ENCODE measurements at places on chromosomes 12 and 14. TPM values are rescaled to one million over a fixed set of nuclear protein-coding genes. Genes with fewer than 3 reads are reported as not detected.

RND1 gene
- total RNA-seq, result 0.12 TPM

BDKRB1 gene
- 19.8 TPM for total RNA-seq

ACOT6 gene
- total RNA-seq, result not detected

CLEC1B gene
- not detected for total RNA-seq

SLC25A47 gene
- not detected for total RNA-seq

BEST3 gene
- 0.12 TPM for total RNA-seq

LMNTD1 gene
- 1.9 TPM for total RNA-seq

TAS2R50 gene
- 3.5 TPM for total RNA-seq

PSEN1 gene
- total RNA-seq, result 67.2 TPM

STAC3 gene
- total RNA-seq, result 0.50 TPM

CD69 gene
- total RNA-seq, result 0.11 TPM

PTCSC3 gene
- not detected for total RNA-seq

MYO1H gene
- total RNA-seq, result not detected

MGST1 gene
- 88.5 TPM for total RNA-seq

SERPINA9 gene
- total RNA-seq, result not detected

PLEK2 gene
- 8.7 TPM for total RNA-seq

HCAR3 gene
- total RNA-seq, result not detected

ZDHHC22 gene
- not detected for total RNA-seq

Measured in uterine smooth muscle cell (primary cell).